ENCODE measurements at places on chromosomes 2 and 18.

GRCh38 chr2:108935271-108935741 lies 53.7 kb downstream of the EDAR start:
- DNase-seq: no peak

DNA sequence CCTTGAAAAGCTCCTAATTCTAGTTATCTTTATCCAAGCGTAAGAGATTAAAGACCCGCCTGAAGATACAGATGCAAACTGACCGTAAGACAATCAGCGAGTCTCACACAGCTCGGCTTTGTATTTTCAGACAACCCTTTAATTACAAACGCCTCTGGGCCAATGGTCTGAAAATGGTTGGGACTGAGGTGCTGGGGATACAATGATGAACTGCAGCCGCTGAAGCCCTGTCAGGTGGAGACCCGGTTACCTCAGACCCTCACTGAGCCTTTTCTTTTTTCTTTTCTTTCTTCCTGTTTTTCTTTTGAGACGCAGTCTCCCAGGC lies 715 bp upstream of the CFAP36 start:
- no peak for DNase-seq

- DNase-seq: no peak
Observed at GRCh38 chr18:5519448-5520298, 24.1 kb downstream of the EPB41L3 start.

DNA sequence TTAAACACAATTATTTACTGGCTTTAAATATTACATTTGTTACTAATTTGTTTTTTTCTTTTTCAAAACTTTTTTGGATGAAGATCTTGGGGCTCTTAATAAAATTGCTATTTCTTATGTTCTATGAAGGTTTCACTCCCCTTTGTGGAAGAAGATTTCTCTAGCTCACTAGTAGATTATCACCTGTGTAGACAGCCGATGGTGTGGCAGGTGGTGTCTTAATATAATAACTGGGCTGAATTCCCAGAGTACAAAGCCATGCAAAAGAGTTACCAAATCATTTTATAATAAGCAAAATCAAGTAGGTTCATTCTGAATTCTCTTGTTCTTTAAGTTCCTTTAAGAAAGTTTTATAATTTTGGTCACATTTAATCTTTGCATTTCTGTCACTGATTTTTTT lies 233.7 kb downstream of the CCDC102B start:
- DNase-seq: no peak

DNA sequence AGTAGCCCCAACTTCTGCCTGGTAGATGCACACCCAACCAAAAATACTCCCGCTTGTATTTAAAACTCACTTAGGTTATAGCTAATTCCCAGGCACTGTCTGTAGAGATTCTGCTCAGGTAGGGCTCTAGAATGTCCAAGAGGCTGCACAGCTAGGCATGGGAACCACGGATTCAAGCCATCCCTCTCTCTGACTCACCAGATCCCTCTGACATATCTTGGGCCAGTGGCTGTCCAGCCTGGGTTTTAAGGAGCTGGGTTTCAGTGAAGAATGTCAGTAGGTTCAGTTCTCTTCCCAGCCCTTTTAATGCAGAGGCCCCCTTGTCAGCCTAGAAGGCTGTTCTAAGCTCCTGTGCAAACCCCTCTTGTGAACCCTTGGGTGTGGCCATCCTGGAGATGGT lies 15.9 kb upstream of the IL1R1 start:
- no peak for DNase-seq

GRCh38 chr2:168660870-168661862 lies 141.3 kb upstream of the NOSTRIN start:
- DNase-seq: no peak

DNA sequence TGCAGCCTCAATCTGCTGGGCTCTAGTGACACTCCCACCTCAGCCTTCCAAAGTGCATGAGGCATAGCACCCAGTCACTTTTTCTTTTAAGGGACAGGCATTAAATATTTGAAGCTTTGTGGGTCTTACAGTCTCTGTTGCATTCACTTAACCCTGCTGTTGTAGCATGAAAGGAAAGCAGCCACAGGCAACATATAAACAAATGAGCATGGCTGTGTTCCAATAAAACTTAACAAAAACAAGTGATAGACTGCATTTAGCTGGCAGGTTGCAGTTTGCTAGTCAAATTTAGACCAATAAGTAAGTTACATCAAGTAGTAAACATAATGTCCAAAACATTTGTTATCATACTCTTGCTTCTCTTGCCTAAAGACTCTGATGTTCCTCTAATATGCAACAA lies 297.3 kb upstream of the MMADHC start:
- no peak for DNase-seq

DNA sequence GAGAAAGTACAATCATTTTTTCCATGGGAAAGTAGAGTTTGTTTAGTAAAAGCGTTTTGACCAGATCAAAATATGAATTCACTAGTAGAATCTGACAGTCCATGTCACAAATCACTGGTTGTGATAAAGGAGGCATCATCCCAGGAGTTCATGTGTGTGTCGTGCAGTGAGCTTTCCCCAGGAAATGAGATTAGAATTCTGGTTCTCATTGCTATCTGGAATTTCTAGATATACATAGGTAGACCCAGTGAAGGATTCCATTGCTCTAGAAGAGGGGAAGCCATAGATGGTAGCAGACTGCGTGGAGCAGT lies 206.6 kb downstream of the NCK2 start:
- no peak for DNase-seq

DNA sequence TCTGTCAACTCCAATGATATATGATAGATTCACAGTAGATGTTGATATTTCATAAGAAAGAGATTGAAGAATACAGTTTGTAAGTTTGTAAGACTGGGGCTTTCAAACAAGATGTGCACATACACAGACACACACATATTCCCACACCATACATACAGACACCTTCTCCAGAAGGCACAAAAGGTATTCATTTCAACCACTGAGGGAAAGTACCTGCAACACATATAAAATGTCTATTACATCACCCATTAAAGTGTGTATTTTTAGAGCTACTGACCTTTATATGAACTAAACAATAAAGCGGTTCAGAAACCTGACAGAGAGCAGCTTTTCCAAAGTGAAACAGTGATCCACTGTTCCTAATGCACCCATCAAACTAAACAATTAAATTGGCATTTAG lies 53.3 kb downstream of the CCDC148 start:
- no peak for DNase-seq

- no peak for DNase-seq
Observed at GRCh38 chr2:215238485-215239098, 73.3 kb upstream of the ATIC start.

DNA sequence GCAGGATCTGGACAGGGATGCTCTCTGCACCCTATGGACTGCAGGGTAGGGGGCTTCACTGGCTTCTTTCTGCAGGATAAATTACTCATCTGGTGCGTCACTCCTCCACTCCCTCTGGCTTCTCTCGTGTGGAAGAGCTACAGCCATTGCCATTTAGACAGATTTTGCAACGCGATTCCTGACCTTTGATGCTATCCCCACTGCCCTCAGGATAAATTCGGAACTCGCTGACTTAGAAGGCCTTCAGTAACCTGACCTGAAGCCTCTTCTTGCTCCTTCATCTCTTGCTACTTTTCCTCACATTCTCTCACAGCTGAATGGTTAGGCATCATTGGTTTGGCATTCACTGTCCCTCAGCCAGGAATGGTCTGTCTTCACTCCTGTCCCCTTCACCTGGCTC lies 5.3 kb downstream of the NIFK start:
- no peak for DNase-seq

Data from stimulated activated CD8-positive, alpha-beta memory T cell treated with anti-CD3 and anti-CD28 coated beads, Interleukin-7, amount 100 ng/mL, for 24 hours (primary cell).